ENCODE measurements at places on chromosomes 13 and 19.

GRCh38 chr13:99932912-99933311 lies 38.7 kb downstream of the ZIC5 start:
- no peak for DNase-seq

DNA sequence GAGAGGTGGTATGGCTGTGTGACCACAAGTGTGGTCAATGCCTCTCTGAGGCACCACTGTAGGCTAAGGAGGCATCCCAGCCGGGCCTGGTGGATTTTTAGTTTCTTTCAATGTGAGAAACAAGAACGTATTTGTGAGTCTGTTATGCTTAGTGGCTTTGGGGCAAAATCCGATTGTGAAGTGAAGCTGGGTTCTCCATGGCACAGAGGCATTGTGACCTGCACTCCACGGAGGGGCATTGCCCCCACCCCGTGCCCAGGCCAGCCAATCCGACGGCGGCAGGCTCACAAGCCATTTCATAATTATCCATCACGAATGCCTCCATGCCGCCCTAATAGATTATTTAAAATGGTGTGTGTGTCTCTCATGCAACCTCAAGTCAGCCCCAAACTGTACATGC lies 151.6 kb downstream of the ZNF536 start:
- no peak for DNase-seq

DNA sequence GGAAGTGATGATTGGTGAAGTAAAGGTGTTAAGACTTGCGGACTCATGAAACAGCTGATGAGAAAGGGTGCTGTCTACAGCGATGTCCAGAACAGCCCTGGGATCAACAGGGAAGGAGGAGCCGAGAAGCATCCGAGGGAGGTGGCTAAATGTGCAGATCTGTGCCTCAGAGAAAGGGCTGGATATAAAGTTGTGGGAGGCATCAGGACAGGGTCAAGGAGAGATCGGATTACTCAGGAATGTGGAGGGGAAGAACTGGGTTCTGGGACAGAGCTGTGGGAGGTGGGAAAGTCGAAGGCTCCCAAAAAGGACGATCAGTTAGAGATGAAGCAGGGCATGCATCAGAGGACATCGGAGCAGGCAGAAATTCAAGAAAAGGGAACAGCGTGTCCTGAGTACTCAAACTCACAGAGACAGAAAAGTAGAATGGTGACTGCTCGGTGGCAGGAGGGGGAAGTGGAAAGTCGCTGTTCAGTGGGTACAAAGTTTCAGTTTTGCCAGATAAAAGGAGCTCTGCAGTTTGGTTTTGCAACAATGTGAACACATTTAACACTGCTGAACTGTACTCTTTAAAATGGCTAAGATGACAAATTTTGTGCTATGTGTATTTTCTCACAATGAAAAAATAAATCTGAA lies 1.9 kb downstream of the SIGLEC14 start:
- DNase-seq: no peak

DNA sequence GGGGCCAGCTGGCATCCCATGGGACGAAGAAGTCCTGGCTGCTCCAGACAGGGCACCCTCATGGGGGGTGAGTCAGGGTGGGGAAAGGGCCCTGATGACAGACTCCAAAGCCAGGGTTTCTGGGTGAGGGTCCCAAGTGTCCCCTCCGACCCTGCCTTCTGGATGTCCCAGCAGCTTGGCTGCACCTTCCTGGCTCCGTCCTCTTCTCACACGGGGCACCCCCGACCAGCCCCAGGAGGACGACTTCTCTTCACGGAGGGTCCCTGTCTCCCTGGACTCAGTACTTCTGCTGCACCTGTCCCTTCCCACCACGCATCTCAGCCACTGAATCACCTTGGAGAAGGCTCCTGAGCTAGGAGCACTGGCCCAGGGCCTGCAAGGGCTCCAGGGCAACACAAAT lies 19.9 kb downstream of the MIER2 start:
- no peak for DNase-seq

- DNase-seq: no peak
Measured at GRCh38 chr13:85461621-85462020, 337.6 kb downstream of the SLITRK6 start.

- no peak for DNase-seq
Measured at GRCh38 chr13:85503797-85504196, 295.4 kb downstream of the SLITRK6 start.

- DNase-seq: no peak
Measured at GRCh38 chr19:17751103-17751911, at the start of gene FCHO1. Gene FCHO1, plus strand, starts transcription at chr19:17751477. Its CDS starts 3,688 bp downstream, at chr19:17755165.

DNA sequence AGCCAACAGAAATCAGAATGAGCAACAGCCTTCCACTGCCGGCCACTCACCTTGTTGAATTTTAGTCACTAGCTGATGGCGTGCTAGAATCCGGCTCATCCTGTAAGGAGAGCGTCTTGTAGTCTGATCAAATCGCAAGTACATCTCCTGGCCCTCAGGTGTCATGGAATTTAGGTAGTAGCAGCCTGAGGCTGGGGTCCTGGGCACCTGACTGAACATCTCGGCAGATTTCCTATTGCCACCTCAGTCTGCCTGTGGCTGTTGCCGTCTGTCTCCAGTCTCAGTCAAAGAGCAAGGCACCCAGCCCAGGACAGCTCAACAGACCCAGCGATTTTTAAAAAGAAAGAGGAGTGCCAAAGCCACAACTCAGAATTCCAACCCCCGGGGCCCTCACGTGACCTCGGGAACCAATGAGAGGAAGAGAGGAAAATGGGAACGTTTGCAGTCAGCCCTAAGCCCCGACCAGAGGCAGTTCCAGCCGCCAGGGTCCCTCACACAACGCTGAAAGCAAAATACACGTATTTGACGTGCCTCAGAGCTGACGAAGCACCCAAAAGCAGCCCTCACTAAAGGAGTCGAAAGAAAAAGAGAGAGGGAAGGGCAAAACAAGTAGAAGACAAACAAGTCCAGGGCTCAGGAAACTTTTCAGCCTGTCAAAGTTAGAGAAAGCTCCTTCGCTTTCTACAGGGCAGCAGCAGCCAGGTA lies at the start of gene STARD13:
STARD13 (minus strand) TSS at position 336 of the 705 bp plus-strand sequence; CDS start at position 219, 117 bp downstream.
- peak; percentile 78 for DNase-seq

All from neuronal stem cell (in vitro differentiated cells).